Retina (tissue), 1 donor: ENCODE measurements at places on chromosomes 1 and 21.

DNA sequence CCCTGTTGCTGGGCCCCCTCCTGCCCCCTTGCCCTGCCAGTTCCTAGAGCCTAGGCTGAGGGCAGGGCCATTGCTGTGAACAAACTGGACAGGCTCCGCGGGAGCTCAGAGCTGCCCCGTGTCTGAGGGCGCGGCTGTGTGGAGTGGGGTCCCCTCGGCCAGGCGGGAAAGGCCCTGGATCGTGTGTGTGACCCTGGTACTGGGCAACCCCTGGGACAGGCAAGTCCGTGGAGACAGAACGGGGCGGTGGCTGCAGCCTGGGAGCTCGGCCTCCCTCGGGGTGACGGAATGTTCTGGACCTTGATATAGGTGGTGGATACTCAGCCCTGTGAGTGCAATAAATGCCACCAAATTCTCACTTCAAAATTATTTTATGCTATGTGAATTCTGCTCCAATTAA, 27.7 kb upstream of the C1orf159 start:
- no peak for DNase-seq

GRCh38 chr1:215720126-215720525, 153.0 kb downstream of the KCTD3 start:
- no peak for DNase-seq

DNA sequence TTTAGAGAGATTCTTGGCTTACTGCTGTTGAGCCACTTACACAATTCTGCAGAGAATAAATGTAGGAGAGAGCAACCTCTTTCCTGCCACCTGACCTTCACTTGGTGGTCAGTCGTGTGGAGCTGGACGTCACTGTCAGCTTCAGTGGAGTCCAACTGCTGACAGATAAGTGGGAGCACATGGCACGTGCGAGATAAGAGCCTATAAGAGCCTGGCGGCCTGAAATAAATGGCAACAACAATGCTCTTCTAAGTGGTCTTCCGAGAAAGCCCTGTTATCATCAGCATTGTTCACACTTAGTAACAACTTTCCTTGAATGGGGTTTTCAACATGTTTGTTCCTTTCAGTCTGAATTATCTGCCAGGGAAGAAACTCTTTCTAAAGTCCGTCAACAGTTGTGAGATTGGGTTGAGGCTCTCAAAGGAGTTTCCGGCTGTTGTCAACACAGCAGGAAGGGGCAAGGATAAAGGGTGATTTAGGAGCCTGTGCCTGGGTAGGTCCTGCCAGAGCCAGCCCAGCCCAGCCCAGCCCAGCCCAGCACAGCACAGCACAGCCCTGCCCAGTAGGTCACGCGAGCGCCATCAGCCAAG, 57.2 kb upstream of the RUNX1 start:
- no peak for DNase-seq

DNA sequence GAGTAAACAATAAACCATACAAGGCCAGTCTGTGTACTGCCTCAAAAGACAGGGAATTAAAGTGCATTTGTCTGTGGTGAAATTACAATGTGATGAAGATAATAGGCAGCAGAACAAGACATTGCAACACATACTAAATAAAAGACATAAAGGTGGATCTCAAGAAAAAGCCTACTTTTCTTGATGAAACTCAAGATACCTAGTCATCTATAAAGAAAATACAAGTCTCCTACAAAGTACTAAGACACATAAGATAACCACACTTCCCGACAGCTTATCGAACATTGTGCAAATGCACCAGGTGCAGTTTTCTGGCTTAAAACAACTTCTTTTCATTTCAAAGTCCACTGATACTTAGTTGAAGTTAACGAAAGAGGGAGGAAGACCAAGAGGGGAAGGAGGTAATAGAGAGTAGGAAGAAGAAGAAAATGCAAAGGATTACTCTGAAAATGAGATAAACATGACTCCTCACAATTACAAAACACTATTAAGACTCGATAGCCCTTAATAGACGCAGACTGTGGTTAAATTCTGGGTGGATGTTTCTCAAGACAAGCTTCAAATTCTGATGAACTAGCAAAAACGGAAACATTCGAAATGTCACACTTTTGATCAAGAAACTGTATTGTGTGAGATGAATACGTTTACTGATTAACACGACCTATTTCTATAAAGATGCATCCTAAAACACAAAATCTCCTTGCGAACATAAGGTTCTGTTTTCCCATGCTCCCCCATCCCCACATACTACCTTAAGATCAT, 2.0 kb downstream of the HNRNPR start:
- no peak for DNase-seq

- no peak for DNase-seq
These were observed 9.4 kb downstream of the ZC3H12A start for GRCh38 chr1:37483785-37484184.

GRCh38 chr1:193613041-193613440, 426.6 kb upstream of the B3GALT2 start:
- DNase-seq: no peak

DNA sequence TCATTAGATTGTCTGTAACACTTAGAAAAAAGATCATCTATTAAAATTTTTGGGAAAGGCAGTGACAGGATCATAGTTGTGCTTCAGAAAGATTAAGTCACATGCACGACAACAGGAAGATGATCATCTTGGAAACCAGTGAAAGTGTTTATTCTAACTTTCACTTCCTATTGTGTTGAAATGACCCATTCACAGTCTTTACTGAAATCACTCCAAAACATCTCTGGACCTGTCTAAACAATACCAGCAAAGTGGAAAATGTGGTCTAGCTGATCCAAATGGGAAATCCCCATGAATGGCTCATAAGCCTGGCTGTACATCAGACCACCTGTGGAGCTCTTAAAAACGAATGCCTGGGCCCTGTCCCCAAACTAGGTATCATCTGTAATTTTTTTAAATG, 111.1 kb upstream of the ETV3 start:
- DNase-seq: no peak

- DNase-seq: no peak
These were observed 891.5 kb upstream of the ADGRL2 start for GRCh38 chr1:80909172-80909784.

GRCh38 chr1:147800804-147801203, 40.4 kb upstream of the GJA5 start:
- no peak for DNase-seq

- DNase-seq: no peak
These were observed 59.3 kb upstream of the NTPCR start for GRCh38 chr1:232891071-232891470.

DNA sequence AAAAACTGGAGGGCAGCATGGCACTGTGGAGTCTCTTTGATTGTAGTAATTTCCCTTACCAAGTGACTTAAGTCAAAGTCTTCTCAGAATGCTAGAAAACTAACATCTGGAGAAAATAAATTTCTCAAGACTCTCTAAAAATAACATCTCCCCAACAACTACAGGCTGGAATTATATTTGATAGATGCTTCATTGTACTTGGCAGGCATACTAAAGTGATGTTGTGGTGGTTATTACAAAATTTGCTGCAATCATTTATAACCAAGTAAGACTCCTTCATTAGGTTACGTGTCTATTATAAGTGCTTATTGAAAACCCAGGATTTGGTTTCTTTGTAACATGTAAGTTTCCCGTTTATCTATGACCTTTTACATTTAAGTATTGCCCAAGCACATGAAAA, 132.9 kb upstream of the NRIP1 start:
- DNase-seq: no peak

- DNase-seq: no peak
These were observed 14.2 kb upstream of the F13B start for GRCh38 chr1:197081117-197081753.

DNA sequence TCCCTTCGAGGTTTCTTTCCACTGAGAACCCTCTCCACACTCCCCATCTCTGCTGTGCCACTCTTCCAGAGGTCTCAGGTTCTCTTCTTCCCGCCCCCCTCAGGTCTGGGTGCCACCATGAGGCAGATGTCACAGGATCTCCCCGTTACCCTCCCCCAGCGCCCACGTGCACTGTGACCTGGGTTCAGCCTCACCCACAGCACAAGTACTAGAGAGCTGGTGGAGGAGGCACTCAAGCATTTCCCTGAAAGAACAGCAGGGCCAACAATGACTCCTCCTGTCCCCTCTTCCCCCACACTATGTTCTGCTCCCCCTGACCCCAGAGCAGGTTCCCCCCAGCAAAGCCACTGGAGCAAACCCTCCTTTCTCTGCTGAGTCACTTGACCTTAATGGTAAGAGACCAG, 14.3 kb downstream of the PLEKHA6 start:
- DNase-seq: no peak

DNA sequence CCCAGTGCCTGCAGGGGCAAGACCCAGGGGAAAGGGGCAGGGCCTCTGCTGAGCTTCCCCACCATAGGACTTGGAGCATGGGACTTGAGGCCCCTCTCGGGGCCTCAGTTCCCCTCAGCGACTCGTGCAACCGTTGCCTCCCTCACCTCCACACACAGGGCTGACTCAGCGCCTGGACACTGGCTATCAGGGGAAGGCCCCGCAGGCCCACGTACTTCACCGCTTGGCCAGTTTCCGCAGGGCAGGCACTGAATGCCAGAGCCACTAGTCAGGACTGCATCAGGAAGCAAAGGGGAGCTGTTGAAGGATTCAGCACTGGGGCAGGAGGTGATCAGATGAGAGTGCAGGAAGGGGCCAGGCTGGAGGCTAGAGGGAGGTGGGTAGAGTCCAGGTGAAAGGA, 15.5 kb upstream of the FAM131C start:
- DNase-seq: peak; percentile 7

DNA sequence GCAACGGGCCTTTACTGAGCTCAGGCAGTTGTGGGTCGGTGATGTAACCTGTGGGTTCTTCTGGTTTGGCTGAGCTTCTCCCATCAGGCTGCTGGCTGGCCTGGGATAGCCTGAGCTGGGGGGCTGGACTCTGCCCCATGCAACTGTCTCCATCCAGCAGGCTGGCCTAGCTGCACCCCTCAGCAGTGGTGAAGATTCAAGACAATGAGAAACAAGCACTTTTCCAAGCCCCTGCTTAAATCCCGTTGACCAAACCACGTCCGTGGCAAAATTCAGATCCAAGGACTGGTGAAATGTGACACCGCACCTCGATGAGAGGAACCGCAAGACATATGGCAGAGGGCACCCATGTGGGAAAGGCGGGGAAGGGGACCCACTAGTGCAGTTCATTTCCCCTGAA, 25.6 kb downstream of the PRSS38 start:
- no peak for DNase-seq

DNA sequence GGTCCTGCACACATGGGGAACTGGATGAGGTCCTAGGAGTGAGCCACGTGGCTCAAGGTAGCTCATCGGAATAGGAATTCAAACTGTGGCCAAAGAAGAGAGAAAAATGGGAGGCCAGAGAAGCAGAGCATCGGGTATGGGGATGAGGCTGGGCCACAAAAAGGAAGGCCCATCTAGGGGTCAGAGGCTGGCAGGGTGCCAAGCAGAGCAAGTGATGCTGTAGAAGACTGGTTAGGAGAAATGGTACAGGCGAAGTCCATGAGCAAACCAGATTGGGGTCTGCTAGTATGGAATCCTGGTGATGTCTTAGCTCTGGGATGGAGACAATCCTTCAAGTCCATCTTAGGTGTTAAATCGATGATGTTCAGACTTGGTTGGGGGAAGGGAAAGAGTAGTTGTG, 68.0 kb downstream of the TEX35 start:
- no peak for DNase-seq

DNA sequence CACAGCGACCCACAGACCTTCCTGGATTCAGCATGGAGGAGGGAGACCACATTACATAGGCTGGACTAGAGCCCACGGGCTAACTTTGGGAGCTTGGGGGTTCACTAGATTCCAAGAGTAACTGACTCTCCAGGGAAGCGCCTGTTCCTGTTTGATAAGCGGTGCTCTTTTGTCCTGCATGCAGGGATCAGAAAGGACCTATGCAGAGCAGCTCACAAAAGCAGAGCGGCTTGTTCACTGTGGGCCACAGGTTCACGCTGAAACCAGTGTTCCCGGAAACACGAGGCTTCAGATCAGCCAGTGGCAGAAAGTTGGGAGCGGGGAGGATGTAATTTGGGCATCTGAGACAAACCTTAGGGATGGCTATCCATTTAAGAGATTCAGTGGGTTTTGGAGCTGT, 403.9 kb downstream of the PCP4 start:
- DNase-seq: no peak

GRCh38 chr1:79005945-79006344, 585 bp downstream of the ADGRL4 start:
- no peak for DNase-seq

GRCh38 chr1:31739346-31739745, 24.8 kb downstream of the ADGRB2 start:
- DNase-seq: no peak

DNA sequence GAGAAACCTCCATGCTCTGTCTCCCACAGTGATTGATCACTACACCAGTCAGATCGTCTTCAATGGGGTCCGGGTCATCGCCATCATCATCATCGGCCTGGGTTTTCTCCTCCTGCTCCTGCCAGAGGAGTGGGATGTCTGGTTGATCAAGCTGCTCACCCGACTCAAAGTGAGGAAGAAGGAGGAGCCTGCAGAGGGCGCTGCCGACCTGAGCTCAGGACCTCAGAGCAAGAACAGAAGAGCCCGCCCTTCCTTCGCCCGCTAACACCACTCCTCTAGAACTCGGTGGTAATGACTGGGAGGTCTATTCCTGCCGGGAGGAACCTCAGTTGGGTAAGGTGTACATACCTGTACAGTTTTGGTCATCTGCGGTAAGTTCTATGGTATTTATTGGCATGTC, 50.3 kb upstream of the COA6 start:
- no peak for DNase-seq

GRCh38 chr1:113991467-113991997, 12.3 kb downstream of the OLFML3 start:
- DNase-seq: no peak

DNA sequence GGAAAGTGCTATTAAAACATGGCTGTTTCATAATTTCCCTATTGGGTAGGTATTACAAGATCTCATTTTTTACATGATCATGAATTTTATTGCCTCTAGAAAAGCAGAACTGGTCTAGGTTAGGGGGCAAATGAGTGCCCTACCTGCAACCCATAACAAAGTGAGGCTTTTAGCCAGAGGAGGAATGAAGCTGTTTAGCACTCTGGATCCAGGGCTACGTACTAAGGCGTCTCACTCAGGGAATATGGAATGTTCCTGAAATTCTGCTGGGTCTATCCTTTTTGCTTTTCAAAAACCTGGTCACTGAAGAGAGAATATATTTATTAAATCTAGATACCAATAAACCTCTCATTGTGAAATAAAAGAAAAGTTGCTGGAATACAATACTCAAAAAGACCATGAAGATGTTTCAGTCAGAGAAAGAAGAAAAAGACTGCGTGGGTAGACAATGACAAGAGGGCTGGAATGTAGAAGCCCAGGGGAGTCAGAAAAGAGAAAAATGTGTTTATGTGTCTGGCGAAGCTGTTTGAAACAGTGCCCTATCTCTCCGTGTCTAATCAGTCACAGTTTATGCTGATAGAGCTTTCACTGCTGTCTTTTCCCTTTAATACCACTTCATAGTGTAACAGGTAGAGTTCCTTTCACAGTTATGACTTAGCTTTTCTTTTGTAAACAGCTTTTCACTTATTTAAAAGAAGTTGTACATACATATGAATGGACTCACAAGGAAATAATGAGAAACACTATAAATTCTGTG, 25.0 kb upstream of the SYDE2 start:
- DNase-seq: no peak

- no peak for DNase-seq
These were observed 166.2 kb downstream of the ASTN1 start for GRCh38 chr1:176998183-176998795.

GRCh38 chr1:104467590-104467989, 717.9 kb downstream of the AMY1C start:
- no peak for DNase-seq

GRCh38 chr1:177384461-177384860, 213.7 kb downstream of the BRINP2 start:
- no peak for DNase-seq
